ENCODE measurements at places on chromosomes 5 and 9. TPM values are rescaled to one million over a fixed set of nuclear protein-coding genes. Genes with fewer than 3 reads are reported as not detected.

DCP2 gene
- 38.4 TPM for total RNA-seq

IFNA16 gene
- total RNA-seq: not detected

DMRTA1 gene
- 0.41 TPM for total RNA-seq

ITGA2 gene
- 4.9 TPM for total RNA-seq

MELK gene
- 2.2 TPM for total RNA-seq
